ENCODE measurements at places on chromosomes 7 and 10. TPM values are rescaled to one million over a fixed set of nuclear protein-coding genes. Genes with fewer than 3 reads are reported as not detected.

ATOH7 gene
- not detected for total RNA-seq

GDF2 gene
- total RNA-seq: not detected

ARHGAP22 gene
- total RNA-seq: 28.9 TPM

CBLL1 gene
- total RNA-seq: 12.9 TPM

ARID5B gene
- total RNA-seq: 42.7 TPM

COL17A1 gene
- total RNA-seq: under 0.01 TPM

NPSR1 gene
- total RNA-seq: not detected

FMC1 gene
- 12.1 TPM for total RNA-seq

FAM25G gene
- not detected for total RNA-seq

Measured in bronchus fibroblast of lung (primary cell).